ENCODE measurements at places on chromosomes 7 and 10. TPM values are rescaled to one million over a fixed set of nuclear protein-coding genes. Genes with fewer than 3 reads are reported as not detected.

Gene ALOX5
- total RNA-seq: 5.1 TPM

DNA sequence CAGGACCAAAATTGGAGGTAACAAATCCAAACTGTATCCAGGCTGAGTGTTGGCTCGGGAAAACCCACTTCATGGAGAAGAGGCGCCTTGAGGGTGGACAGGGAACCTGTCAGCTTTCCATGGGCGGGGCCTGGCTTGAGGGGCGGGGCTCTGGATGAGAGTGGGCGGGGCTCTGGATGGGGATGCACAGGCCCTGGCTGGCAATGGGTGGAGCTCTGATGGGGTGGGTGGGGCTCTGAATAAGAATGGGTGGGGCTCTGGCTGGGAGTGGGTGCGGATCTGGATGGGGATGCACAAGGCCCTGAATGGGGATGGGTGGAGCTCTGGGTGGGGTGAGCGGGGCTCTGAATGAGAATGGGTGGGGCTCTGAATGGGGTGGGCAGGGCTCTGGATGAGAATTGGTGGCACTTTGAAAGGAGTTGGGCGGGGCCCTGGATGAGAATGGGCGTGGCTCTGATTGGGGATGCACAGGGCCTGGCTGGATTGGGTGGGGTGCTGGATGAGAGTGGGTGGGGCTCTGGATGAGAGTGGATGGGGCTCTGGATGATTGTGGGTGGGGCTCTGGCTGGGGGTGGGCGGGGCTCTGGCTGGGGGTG is 96.6 kb upstream of the NPTX2 start:
- no peak for DNase-seq

DNA sequence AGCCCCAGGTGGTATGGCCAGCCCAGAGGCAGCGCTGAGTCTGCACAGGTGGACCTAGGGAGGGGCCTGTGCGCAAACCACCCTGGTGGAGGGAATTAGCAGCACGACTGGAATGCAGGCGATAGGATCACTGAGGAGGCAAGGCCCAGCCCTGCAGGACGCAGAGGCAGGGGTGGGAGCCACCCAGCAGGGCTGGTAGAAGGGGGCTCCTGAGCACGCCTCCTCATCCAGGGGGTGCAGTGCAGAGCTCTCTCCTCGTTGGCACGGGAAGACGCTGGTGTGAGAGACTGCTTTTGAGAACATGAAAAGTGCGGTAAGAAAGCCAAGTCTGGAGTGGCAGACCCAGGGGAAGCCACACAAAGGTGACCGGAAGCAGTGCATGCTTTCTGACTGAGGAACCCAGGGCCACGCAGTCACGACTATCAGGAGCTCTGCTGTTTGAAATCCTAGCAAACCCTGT is 6.0 kb downstream of the FXYD4 start:
- no peak for DNase-seq

Gene ZPBP
- not detected for total RNA-seq

Gene MRPL43
- total RNA-seq: 73.4 TPM
